ENCODE measurements at places on chromosomes 13 and 19.

DNA sequence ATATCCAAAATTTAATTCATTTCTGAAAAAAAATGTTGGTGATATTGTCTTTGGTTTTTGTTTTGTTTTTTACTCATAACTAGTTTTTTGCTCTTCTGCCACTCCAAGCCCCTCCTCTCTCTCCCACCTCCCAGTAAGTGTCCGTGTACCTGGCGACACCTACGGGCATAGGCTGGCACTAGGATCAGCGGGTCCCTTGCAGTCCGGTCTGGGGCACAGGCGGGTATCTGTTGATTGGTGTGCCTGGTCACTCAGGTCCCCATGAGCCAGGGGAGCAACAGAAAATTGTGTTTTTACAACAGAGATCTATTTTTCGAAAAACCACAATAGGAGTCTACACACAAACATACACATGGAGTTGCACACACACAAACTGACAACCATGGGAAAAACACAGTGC is 104.8 kb downstream of the ZIC5 start:
- no peak for DNase-seq

GRCh38 chr19:47274891-47275761 is 441 bp downstream of the INAFM1 start:
- DNase-seq = no peak

- peak; percentile 45 for DNase-seq
Observed at GRCh38 chr19:3671680-3672574, 28.3 kb downstream of the PIP5K1C start.

DNA sequence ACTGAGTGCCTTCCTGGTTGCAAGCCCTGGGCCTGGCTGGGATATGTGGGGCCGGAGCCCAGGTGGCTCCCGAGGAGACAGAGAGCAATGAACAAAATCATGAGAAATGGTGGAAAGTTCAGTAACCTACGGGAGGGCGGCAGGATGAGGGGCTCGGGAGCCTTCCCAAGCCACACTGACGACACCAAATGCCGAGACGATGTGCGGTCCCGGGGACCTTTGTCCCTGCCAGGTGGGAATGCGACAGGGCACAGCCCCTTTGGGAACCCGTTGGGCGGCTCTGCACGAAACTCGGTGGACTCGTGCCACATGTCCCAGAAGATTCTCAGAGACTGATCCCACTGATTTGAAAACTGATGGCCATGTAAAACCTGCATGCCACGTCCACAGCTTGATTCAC is 11.7 kb upstream of the ZNF14 start:
- DNase-seq = no peak

DNA sequence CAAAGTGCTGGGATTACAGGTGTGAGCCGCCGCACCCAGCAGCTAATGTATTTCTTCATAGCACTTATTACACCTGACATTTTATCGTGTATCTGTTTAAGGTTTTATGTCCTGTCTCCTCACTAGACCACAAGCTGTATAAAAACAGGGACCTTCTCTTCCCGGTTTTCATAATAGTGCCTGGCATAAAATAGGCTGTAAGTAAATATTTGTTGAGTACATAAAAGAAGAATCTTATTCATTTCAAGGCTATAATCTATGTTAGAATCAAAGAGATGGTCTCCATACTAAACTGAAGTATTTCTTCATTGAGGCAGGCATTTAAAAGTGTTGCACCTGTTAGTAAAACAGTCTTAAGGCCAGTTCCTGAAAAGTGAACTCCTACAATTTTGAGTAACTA is 194.0 kb downstream of the SHISA2 start:
- DNase-seq = no peak

DNA sequence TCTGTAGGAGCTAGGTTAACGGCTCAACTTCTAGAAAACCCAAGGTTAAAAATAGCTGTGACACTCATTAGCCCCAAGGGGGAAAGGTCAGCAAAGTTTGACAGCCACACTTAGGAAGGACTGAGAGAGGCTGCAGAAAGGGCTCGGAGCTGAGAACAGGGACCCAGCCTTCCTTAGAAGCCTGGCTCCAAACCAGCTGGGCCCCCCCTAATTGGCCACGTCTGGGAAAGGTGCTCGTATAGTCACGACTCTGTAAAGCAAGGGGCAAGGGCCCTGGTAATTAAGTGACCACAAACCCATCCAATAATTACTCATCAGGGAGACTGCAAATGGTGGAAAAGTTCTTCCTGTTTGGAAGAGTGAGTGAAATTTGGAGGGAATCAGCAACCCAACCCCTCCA is 90.5 kb downstream of the RNASEH2B start:
- no peak for DNase-seq

- peak; percentile 36 for DNase-seq
Observed at GRCh38 chr13:109764470-109765291, 21.7 kb downstream of the IRS2 start.

- DNase-seq = no peak
Observed at GRCh38 chr13:85527316-85527715, 271.9 kb downstream of the SLITRK6 start.

GRCh38 chr13:52399046-52399445 is 6.9 kb downstream of the THSD1 start:
- DNase-seq = no peak

GRCh38 chr13:74073274-74073673 is 60.9 kb downstream of the KLF12 start:
- no peak for DNase-seq

GRCh38 chr13:45228002-45228401 is 27.2 kb upstream of the KCTD4 start:
- DNase-seq = no peak

DNA sequence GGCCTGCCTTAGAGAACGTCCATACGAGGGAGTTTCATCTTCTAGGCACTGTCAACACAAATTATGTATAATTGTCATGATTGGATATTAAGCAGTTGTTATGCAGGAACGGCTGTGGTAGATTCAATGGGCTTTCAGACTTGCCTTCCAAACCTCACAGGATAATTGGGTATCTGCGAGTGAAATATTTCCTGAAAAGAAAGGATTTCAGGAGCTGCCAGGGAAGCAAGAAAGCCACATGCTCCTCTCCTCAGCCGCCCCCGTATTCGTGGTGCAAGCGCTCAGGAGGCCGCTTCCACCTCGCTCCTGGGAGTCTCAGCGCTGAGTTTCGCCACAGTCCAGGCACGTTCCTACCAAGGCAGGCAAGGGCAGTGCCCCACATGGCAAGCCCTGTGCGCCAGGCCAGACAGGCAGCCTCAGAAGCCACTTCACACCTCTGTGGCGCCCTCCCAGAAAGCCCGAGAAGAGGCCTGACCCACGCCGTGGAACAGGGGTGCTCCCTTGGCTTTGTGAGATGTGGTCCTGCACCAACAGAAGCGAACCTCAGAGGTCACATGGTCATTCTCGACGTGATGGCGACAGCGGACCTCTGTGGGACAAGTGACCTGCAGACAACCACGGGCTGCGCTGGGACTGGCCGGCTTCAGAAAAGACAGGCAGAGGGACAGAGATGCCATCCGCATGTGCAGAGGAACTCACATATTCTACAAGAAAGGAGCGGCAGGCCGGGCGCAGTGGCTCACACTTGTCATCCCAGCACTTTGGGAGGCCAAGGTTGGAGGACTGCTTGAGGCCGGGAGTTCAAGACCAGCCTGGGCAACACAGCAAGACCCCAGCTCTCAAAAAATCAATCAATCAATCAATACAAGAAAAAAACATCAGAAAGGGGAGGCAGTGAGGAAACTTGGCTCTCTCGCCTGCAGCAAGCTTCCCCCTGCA is 41.4 kb downstream of the CEBPG start:
- no peak for DNase-seq

GRCh38 chr19:5958074-5958850 is 19.7 kb downstream of the RANBP3 start:
- no peak for DNase-seq

DNA sequence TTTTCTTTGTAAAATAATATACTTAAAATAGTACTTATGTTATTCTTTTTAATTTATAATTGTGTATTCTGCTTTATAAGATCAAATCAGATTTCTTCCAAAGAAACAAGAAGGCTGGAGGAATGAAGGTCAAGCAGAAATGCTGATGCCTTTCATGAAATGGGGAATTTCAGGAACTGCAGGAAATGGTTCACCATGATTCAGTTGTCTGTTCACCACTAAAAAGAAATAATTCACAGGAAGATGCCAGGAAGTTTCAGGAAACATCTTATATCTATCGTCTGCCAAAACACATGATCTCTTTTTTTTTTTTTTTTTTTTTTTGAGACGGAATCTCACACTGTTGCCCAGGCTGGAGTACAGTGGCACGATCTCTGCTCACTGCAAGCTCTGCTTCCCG is 15.7 kb upstream of the SCEL start:
- no peak for DNase-seq

DNA sequence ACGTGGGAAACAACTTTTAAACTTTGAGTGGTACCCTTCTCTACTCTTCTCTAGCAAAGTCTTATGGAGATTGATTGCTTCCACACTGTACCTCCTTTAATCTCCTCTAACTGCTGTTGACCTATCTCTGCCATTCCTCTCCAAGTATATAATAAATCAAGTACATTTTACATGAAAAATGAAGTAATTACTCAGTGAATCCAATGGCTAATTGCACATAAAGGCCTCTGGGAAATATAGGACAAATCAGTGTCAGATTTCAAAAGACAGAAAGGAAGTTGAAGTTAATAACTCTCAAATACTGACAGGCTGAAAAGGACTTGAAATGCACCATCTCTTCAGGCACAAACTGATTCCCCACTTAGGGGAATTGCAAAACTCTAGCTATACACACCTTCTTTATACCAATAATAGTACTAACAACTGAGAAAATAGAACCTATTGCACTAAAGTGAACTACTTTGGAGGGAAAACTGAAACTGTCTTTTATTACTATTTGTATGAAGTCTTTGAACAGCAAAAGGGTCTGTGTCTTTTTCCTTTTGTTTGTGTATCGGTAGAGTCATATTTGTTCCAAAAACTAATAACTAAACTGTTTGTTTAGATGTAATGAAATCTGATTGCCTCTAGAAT is 701.1 kb downstream of the PCDH9 start:
- DNase-seq = no peak

DNA sequence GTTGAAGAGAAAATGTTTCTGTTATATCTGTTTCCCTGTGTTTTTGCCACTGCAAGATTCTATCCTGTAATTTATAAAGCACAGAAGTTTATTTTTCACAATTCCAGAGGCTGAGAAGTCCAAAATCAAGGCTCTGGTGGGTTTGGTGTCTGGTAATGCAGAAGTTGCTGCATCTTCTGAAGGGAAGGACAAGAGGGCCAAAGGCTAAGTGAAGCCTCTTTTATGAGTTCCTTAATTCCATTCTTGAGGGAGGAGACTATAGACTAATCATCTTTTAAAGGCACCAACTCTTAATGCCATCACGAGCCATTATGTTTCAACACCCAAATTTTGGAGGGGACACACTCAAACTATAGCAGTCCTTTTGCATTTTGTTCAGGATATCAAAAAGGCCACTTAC is 34.1 kb upstream of the WDFY2 start:
- DNase-seq = no peak

GRCh38 chr19:1312767-1313694 is 27.4 kb downstream of the EFNA2 start:
- no peak for DNase-seq

GRCh38 chr13:55566334-55566733 is 1574.4 kb upstream of the PRR20A start:
- no peak for DNase-seq

- DNase-seq = no peak
Observed at GRCh38 chr13:57638186-57638890, 6.8 kb downstream of the PCDH17 start.

DNA sequence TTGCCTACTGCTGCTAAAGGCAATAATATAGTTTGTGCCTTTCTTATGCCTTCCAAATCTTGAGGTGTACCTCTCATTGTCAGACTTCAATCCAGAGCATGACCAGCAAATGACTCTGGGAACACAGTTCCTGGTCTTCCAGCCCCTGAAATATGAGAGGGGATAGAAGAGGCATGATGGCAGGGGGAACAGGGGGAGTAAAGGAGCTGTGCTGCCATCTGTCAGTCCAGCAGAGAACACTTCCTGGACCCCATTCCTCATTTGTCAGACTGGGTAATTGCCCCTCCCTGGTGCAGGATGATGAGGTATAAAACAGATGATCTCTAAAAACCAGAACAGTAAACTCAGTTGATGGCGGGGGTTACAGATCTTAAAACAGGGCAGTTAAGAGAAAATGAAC is 618.7 kb downstream of the DIAPH3 start:
- DNase-seq = no peak

- no peak for DNase-seq
Observed at GRCh38 chr19:5947435-5947834, 30.5 kb downstream of the RANBP3 start.

- no peak for DNase-seq
Observed at GRCh38 chr19:1615156-1615765, 10.0 kb upstream of the UQCR11 start.

- DNase-seq = peak; percentile 81
Observed at GRCh38 chr19:49150106-49150943, 4.9 kb downstream of the HRC start.

- DNase-seq = no peak
Observed at GRCh38 chr13:33224191-33224590, 61.4 kb downstream of the STARD13 start.

DNA sequence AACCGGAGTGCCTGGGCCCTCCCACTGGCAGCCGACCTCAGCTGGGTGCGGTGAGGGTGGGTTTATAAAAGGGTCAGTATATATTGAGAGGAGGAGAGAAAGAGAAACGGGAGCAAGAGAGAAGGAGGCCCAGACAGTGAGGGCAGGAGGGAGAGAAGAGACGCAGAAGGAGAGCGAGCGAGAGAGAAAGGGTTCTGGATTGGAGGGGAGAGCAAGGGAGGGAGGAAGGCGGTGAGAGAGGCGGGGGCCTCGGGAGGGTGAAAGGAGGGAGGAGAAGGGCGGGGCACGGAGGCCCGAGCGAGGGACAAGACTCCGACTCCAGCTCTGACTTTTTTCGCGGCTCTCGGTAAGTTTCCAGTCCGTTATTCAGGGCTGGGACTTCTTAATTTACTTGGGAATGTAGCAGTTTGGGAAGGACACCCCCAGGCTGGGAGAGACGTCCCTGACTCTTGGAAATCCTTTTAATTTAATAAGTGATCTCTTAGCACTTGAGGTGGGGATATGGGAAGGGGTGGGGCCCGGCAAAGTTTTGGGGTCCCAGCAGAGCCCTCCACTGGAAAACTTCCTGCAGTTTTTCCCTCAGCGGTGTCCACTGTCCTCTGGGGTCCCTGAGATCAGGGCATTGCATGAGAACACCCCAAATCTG is at the start of gene EMP3:
TSS of gene EMP3 (plus strand) at position 288 of the 646 bp plus-strand sequence. CDS start 1,293 bp downstream, outside the sequence.
- DNase-seq = peak; percentile 95

GRCh38 chr13:47397739-47398138 is 500.9 kb upstream of the HTR2A start:
- DNase-seq = peak; percentile 2

All from hematopoietic multipotent progenitor cell treated with erythropoietin and hydrocortisone succinate and interleukin-3 and kit ligand, for 6 days (in vitro differentiated cells).